GM19239 (cell line): ENCODE measurements at places on chromosomes 5 and 9.
A peak's percentile ranks its signal among the peaks of the same experiment; 100 is the strongest.

GRCh38 chr5:156393980-156394379 lies 67.0 kb downstream of the SGCD start:
- no peak for DNase-seq

DNA sequence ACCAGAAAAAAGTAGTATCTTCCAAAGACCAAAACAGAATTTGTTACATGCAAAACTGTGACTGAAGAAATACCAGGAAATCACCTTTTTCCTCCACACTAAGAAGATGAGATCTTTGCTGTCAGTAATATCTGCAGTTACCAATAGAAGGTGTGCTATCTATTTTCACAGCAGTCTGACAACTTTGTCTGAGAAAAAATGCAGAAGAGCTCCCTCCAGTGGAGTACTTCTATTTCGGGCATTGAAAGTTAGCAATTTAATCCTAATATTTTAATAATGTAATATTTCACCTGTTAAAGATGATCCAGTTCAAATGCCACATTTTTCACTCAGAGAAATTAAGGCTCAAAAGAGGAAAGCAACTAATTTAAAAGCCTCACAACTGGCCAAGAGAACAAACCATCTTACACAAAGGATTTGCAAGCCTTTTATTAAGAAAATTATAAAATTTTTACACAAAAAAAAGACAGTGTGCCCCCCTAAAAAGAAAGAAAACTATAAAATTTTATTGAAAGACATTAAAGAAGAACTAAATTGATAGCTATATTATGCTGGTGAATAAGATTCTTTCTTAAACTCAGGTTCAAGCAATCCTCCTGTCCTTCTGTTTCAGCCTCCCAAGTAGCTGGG lies 50.6 kb downstream of the DEPDC1B start:
- DNase-seq = peak; percentile 16

- no peak for DNase-seq
These were observed 580.1 kb upstream of the FTMT start for GRCh38 chr5:121271546-121271945.

GRCh38 chr5:128228008-128228407 lies 144.4 kb downstream of the SLC12A2 start:
- DNase-seq = no peak

DNA sequence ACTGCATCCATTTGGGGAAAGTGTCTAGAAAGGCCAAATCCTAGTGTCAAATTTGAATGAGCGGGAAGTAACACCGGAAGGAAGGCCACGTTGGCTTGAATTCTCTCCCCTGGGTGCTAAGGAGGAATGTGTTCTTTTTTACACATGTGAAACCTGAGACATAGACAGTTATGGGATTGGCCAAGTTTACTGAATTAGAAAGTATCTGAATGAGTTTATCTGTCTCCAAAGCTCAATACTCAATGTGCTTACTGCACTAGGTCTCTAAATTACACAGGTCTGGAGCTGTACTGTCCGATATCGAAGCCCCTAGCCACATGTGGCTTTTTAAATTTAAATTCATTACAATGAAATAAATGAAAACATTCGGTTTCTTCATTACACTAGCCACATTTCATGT lies 6.0 kb downstream of the DMRT1 start:
- DNase-seq = no peak

DNA sequence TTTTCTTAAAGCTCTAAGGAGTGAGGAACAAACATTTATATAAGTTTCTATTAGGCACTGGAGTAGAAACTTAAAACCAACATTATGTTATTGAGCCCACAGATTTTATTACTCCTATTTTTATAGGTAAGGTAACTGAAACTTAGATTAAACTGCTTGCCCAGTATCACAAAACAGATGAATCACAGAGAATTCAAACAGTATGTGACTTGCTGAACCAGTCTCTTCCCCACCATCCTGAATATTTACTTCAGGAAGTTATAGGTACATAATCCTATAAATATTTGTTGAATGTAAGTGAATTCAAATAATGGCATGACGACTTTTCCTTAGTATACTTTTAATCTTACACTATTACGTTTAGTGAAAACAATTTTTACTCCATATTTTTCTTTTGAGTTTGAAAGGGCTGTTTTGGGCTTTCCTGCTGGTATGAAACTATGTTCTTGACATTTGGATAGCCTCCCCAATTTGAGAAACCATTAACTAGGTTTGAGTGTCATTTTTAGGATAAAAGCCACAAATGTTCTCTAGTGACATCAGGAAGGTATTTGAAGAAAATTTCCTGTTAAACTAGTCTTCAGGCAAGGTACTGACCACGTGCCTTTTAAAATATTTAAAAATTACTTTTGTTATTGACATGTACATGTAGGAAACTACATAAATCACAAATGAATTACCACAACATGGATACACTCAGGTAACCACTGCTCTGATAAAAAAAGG lies 39.3 kb downstream of the PRRC1 start:
- no peak for DNase-seq

DNA sequence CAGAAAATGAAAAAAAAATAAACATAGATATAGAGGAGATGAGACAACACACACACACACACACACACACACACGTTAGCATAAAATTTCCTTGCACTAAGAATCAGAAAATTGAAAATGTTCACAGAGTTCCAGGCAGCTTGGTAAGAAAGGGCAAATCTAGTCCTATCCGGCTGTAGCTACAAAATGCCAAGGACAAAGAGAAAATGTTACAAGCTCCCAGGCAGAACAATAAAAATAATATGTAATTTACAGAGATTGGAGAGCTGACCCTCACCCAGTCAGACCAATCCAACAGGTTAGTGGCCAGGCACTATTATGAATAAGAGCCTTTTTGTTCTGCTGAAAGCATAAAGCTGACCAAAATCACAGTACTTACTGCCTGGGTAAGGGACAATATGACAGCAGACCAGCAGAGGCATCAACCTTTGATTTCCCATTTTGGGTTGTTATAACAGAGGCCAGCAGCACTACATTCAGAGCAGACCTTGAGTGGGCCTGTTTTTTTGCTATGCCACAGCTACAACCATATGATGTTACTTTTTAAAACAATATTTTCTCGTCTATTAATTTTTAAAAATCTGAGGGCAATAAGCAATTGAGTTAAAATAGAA lies 892.6 kb downstream of the TAF11L14 start:
- DNase-seq = no peak

- no peak for DNase-seq
These were observed 68.2 kb upstream of the TAF1L start for GRCh38 chr9:32703635-32704034.

- DNase-seq = no peak
These were observed 26.9 kb upstream of the OLFM1 start for GRCh38 chr9:135060461-135061116.

DNA sequence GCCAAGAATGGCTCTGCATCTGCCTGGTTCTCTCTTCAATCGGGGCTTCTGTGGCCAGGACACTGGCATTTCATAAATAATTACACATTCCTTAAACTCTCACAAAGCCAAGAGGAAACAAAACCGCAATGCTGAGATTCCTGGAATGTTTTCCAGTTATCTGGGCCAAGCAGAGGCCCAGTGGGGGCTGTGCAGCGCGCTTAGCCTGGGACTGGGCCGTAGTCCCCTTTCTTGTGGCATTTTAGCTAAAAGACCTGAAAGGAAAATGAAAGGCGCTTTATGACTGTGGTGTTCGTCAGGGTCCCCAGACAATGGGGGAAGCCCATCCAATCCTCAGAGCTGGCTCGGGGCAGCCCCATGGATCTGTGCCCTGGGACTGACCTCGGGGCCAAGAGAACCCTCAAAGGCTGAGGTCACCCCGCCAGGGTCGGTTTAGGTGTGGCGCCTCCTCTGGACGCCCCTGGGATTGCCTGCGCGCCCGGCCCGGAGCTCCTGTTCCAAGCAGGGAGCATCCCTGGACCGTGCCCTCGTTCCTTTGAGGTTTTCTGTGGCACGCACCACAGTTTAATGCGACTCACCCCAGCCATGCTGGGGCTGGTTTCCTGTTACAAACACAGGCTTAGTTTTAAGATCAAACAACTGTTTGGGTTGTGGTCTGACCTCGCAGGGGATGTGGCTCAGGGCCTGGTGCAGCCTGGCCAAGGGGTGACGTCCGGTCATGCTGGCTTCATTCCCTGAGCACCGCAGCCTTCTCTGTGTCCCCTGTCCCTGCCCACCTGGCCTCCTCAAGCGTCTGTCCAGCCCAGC lies 51.5 kb upstream of the NKD2 start:
- peak; percentile 31 for DNase-seq

DNA sequence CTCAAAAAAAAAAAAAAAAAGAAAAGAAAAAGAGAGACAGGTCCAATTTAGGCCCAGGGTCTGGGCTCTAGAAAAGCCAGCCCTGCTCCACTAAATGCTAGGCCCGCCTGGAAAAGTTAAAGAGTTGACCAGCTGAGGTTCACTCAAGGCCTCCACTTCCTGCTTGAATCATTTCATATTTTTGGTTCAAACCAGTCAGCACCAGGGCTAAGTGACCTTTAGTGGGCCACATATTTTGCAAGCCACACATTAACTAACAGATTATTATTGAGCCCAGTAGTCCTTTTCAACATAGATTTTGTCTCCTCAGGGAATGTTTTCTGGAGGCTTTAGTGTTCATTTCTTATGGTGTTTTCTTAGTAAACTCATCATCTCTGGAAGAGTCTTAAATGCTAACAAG lies 156.6 kb downstream of the TLR4 start:
- DNase-seq = no peak

DNA sequence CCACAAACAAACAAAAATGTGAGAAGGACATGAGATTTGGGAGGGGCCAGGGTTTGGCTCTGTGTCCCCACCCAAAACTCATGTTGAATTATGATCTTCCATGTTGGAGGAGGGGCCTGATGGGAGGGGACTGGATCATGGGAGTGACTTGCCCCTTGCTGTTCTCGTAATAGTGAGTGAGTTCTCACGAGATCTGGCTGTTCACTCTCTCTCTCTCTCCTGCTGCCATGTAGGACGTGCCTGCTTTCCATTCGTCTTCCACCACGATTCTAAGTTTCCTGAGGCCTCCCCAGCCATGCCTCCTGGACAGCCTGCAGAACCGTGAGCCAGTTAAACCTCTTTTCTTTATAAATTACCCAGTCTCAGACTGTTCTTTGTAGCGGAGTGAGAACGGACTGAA lies 118.7 kb downstream of the RXRA start:
- no peak for DNase-seq

GRCh38 chr5:160271396-160271795 lies 41.0 kb downstream of the CCNJL start:
- peak; percentile 29 for DNase-seq

GRCh38 chr9:16099732-16100536 lies 547.1 kb downstream of the CCDC171 start:
- no peak for DNase-seq

DNA sequence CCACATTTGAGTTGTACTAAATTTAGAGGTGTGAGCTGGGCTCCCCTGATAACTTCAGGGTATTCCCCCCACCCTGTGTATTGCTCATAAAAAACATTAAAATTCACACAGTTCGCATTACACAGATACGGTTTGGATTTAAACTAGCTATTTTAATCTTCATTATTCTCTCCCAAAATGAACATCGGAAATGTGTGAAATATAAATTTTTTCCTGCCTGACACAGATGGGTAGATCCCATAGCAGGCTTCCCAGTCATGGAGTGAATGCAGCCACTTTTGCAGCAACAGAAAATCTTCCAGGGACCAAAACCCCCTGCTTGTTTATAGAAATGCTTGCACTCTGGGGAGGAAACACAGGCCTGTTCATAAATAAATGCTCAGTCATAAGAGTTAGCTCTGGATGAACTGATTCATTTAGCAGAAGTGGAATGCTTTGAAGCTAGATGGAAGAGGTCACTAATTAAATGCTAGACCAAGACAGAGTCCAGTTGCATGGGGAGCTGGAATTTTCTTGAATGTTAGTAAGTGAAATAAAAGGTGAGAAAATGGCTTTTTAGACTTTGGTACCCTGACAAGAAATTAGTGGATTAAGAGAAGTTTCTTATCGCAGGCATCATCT lies 115.6 kb downstream of the PDE8B start:
- no peak for DNase-seq

GRCh38 chr5:124678922-124679519 lies 67.4 kb downstream of the ZNF608 start:
- no peak for DNase-seq

DNA sequence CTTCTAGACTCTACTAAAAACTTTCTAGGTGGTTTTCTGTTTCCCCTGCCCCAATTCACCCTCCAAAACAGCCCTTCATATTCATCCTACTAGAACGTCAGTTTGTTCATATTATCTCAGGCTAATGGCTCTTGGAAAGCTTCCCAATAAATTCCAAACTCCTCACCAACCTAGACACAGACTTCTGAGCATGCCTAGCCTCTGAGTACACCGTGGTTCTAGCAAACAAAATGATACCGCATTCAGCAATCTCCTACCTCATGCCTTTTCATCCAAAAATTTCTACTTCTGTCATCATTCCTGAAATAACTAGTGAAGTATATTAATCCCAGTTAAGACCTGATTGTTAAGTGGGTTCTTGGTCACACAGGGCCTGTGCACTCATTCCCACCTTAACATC lies 46.5 kb upstream of the NR5A1 start:
- no peak for DNase-seq

- no peak for DNase-seq
These were observed 2003.8 kb upstream of the CDH9 start for GRCh38 chr5:29042152-29042551.

DNA sequence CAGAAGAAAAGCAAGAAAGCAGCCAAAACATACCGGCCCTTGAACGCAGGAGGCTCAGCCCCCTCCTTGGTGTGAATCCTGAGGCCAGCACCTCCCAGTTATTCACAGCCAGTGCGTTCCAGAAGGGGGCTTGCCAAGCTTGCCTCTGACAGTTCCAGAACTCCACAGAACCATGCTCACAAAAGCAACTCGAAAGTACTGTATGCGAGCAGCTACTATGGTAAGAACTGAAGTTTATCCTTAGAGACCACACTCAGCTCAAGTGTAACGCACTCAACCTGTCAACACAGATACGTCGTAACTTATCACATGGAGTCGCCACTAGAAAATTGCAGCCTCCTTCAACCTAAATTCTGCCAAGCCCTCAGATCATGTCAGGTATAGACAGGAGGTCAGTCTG lies 1.4 kb downstream of the UBAC1 start:
- no peak for DNase-seq

- DNase-seq = no peak
These were observed 189.1 kb downstream of the WDR70 start for GRCh38 chr5:37568018-37568753.

- DNase-seq = no peak
These were observed 38.5 kb downstream of the JADE2 start for GRCh38 chr5:134563962-134564361.

DNA sequence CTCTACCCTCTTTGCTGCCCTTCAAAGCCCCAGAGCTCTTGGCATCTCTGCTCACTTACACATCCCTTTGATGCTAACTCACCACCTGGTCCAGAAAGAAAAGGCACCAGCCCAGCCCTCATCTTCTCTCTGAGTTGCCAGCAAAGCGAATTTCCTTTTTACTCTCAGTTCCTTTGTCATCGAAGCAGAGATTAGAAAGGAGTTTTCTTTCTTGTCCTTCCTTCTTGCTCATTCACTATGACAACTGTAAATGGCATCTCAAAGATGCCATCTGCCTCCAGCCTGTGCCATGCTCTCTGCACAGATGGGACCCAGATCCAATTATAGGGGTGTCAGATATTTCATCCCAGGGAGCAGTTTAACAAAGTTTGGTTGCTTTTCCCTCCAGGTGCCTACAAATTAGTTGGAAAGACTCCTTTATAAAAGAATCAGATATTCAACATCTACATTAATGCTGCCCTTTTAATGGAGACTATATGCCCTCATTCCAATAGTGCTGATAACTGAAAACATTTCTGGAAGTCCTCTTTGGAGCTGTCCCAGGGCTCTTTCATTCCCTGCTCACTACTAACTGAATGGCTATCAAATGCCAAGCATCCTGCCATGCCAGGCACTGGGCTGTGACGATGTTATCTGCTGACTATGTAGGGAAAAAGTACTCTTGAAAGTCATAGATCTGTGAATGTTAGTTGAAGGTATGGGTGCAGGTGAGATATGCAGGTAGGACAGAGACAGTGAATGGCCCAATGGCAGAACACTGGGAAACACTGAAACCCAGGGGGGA lies 58.9 kb downstream of the SUSD1 start:
- no peak for DNase-seq
